Immature natural killer cell (primary cell): ENCODE measurements at places on chromosomes 7 and 10. TPM values are rescaled to one million over a fixed set of nuclear protein-coding genes. Genes with fewer than 3 reads are reported as not detected.

GRCh38 chr7:95470452-95470851, 15.3 kb upstream of the ASB4 start:
- DNase-seq: peak; percentile 13
- peaks cover 24% of the 10 kb centered on the region for H3K4me1 ChIP-seq
- H3K27ac ChIP-seq: no peak overlapping the region

- H3K4me3 ChIP-seq: no peak overlapping the region
- H3K27me3 ChIP-seq: peaks cover 4% of the 10 kb centered on the region
- no peaks in the 10 kb centered on the region for H3K36me3 ChIP-seq
- DNase-seq: no peak
- no peak overlapping the region for H3K27ac ChIP-seq
- H3K4me1 ChIP-seq: no peaks in the 10 kb centered on the region
Observed at GRCh38 chr7:149232362-149232761, 7.1 kb upstream of the ZNF212 start.

- no peak overlapping the region for H3K27ac ChIP-seq
- peaks cover 18% of the 10 kb centered on the region for H3K27me3 ChIP-seq
- peaks cover 1% of the 10 kb centered on the region for H3K4me1 ChIP-seq
- no peak overlapping the region for H3K4me3 ChIP-seq
- DNase-seq: no peak
- H3K36me3 ChIP-seq: no peaks in the 10 kb centered on the region
Observed at GRCh38 chr10:23198940-23199767, 7.0 kb downstream of the PTF1A start.

DNA sequence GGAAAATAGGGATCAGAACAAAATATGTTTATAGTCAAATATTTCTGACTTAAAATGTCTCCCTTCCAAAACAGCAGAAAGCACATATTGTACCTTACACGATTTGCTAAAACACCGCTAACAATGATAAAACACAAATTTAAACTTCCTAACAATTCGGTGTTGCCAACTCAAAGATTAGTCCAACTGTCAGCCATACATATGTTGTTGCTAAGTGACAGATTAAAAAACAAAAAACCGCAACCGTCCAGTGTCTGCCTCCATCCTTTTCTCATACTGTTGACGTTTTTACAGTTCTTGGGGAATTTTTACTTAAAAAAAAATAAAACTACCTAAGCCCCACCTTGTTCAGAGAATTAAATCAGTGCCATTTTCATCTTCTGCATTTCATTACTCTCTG, 118.0 kb downstream of the RAB11FIP2 start:
- H3K36me3 ChIP-seq: no peaks in the 10 kb centered on the region
- no peak overlapping the region for H3K27ac ChIP-seq

GRCh38 chr10:37812290-37812689, 45.1 kb downstream of the ZNF248 start:
- H3K36me3 ChIP-seq: peaks cover 3% of the 10 kb centered on the region
- H3K27ac ChIP-seq: no peak overlapping the region
- no peak overlapping the region for H3K4me3 ChIP-seq
- DNase-seq: no peak
- H3K27me3 ChIP-seq: no peaks in the 10 kb centered on the region

The NUDCD3 gene
- polyA plus RNA-seq: 60.4 TPM

The PKD2L1 gene
- not detected for polyA plus RNA-seq

The SFTPA1 gene
- polyA plus RNA-seq: not detected
